ENCODE measurements at places on chromosomes 7 and 10. TPM values are rescaled to one million over a fixed set of nuclear protein-coding genes. Genes with fewer than 3 reads are reported as not detected.
A peak's percentile ranks its signal among the peaks of the same experiment; 100 is the strongest.

DNA sequence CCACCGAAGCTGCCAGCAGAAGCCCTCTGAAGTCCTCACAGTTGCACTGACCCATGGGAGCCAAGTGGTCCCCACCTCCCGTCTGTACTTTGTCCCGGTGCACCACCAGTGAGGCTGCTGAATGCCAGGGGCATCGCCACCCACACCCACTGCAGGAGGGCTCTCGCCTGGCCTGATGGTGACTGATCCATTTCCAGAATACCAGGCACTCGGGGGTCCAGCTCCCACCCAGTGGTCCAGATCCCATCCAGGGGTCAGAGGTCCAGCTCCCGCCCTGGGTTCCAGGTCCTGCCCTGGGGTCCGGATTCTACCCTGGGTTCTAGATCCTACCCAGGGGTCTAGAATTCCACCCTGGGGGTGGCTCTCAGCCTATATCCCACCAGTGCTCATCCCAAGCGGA is 9.1 kb upstream of the JAKMIP3 start:
- H3K27ac ChIP-seq, result no peak overlapping the region
- H3K27me3 ChIP-seq, result no peaks in the 10 kb centered on the region
- no peak for DNase-seq
- H3K4me3 ChIP-seq, result no peak overlapping the region

- no peak overlapping the region for H3K4me3 ChIP-seq
- H3K27ac ChIP-seq, result no peak overlapping the region
- peaks cover 16% of the 10 kb centered on the region for H3K4me1 ChIP-seq
- H3K27me3 ChIP-seq, result no peaks in the 10 kb centered on the region
- no peak for DNase-seq
These were observed 31.8 kb upstream of the GSDME start for GRCh38 chr7:24788961-24789576.

GRCh38 chr10:118568327-118568848 is 27.1 kb downstream of the PRLHR start:
- no peak overlapping the region for H3K27ac ChIP-seq
- H3K4me3 ChIP-seq, result peak overlapping the region; percentile 55
- no peaks in the 10 kb centered on the region for H3K36me3 ChIP-seq
- peak; percentile 74 for DNase-seq
- H3K27me3 ChIP-seq, result 0 out of 2 replicates have a peak, but pooled peaks cover 3% of the 10 kb centered on the region

DNA sequence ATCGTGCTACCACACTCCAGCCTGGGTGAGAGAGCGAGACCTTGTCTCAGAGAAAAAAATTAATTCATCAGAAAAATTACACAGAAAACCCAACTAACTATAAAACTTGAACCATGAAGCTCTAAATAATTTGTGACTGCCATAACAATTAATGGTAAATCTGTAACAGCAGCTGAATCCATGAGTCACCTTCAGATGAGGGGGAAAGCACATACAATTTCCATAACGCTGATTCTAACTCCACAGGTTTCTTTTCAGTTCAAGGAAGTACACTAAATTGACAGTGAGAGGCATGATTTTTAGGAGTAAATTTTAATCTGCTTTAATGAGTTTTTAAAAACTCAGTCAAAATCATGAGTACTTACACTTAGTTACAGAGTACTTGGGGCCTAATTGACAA is 120.1 kb upstream of the NOBOX start:
- H3K4me1 ChIP-seq, result no peaks in the 10 kb centered on the region
- H3K27me3 ChIP-seq, result no peaks in the 10 kb centered on the region
- no peaks in the 10 kb centered on the region for H3K36me3 ChIP-seq
- DNase-seq, result no peak

DNA sequence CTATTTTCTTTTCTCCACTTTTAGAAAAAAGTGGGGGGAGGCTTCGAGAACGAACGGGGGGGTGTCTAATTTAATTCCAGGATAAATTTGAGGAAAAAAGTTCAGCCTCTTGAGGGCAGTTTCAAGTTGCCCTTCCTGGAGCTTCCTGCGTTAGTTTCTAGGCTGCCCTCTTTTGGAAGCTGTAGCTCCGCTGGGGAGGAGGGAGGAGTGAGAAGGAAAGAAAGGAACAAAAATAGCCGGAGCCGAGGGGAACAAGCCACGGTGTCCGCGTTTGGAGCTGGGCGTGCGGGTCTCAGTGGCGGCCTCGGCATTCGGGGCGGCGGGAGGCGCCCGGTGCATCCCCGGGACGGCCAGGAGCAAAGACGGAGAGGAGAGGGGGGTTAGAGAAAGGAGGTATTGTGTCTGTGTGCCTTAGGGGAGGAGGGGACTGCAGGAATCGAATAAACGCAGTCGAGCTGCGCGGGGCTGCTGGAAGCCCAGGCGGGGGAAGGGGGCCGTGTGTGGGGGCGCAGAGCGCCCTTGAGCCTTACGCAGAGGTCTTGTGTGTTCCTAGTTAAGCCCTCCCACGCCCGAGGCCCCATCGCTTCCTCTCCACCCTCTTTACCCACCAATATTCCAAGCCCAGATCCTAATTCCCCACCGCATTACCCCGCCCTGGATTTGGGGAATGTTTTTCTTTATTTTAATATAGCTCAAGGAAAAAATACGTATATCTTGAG is 2.0 kb upstream of the TNRC18 start:
- H3K4me3 ChIP-seq, result peak overlapping the region; percentile 87
- H3K27me3 ChIP-seq, result no peaks in the 10 kb centered on the region
- 0 out of 2 replicates have a peak, but pooled peaks cover 4% of the 10 kb centered on the region for H3K4me1 ChIP-seq
- peak overlapping the region; percentile 98 for H3K27ac ChIP-seq

DNA sequence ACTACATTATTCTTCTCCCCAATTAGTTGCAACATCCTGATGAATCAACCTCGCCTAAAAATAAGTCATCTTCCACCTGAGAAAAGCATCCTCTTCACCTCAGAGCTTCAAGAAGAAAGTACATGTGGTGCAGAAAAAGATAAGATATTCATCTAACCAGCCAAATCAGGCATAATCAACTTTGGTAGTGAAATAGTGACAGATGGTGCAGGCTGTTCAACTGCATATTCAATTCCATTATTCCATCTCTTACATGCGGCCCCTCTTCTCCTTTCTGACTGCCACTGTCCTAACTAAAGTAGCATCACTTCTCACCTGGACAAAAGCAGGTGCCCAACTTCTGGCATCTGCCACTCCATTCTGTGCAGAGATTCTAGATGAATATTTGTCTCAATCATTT is 148.4 kb upstream of the STEAP1 start:
- no peaks in the 10 kb centered on the region for H3K36me3 ChIP-seq
- no peak overlapping the region for H3K27ac ChIP-seq
- H3K4me1 ChIP-seq, result no peaks in the 10 kb centered on the region
- no peak overlapping the region for H3K4me3 ChIP-seq
- no peaks in the 10 kb centered on the region for H3K27me3 ChIP-seq

DNA sequence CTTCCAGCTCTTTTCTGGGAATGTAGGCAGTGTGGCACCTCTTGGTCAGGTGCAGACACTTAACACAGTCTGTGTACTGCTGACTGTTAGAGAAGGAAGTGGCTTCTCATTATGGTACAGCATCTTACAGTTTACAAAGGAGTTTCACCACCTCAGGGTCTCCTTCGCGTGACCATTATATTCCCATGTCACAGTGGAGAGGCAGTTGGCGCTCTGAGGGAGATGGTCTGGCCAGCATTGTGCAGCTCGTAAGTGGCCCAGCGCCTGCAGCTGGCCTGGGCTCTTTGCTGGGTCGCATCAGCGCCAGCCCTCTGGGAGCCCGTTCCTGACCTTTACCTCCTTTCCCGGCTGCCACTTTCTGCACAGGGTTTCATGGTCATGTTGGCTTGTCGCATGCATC is 15.4 kb downstream of the TSPAN15 start:
- H3K4me1 ChIP-seq, result no peaks in the 10 kb centered on the region
- DNase-seq, result no peak
- no peak overlapping the region for H3K4me3 ChIP-seq
- H3K27ac ChIP-seq, result no peak overlapping the region
- H3K36me3 ChIP-seq, result no peaks in the 10 kb centered on the region

DNA sequence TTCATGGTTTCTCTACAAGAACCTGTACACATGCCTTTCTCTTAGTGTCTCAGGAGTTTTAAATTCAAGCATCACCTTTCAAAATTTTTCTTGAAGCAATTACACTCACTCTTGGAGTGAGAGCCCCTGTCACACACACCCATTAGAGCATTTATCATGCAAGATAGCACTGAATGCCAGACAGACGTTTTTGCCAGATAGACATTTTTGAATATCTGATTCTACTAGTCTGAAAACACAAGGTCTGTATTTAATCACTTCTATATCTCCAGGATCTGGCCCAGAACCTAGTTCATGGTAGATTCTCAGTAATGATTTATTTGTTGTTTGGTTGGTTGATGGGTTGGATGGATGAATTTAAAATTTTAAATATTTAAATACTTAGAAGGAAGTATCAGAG is 60.9 kb upstream of the PDE1C start:
- H3K4me3 ChIP-seq, result no peak overlapping the region
- H3K27ac ChIP-seq, result no peak overlapping the region
- H3K27me3 ChIP-seq, result no peaks in the 10 kb centered on the region
- DNase-seq, result no peak
- H3K36me3 ChIP-seq, result no peaks in the 10 kb centered on the region

- no peak overlapping the region for H3K4me3 ChIP-seq
- no peak for DNase-seq
- no peaks in the 10 kb centered on the region for H3K4me1 ChIP-seq
- H3K27me3 ChIP-seq, result peaks cover 4% of the 10 kb centered on the region
- no peaks in the 10 kb centered on the region for H3K36me3 ChIP-seq
- no peak overlapping the region for H3K27ac ChIP-seq
These were observed 30.0 kb upstream of the ADCYAP1R1 start for GRCh38 chr7:31022117-31022516.

- H3K27ac ChIP-seq, result peak overlapping the region; percentile 100
- peaks cover 72% of the 10 kb centered on the region for H3K4me1 ChIP-seq
- H3K36me3 ChIP-seq, result no peaks in the 10 kb centered on the region
- H3K27me3 ChIP-seq, result no peaks in the 10 kb centered on the region
These were observed 6.9 kb downstream of the ITPRIP start for GRCh38 chr10:104331208-104331838.

DNA sequence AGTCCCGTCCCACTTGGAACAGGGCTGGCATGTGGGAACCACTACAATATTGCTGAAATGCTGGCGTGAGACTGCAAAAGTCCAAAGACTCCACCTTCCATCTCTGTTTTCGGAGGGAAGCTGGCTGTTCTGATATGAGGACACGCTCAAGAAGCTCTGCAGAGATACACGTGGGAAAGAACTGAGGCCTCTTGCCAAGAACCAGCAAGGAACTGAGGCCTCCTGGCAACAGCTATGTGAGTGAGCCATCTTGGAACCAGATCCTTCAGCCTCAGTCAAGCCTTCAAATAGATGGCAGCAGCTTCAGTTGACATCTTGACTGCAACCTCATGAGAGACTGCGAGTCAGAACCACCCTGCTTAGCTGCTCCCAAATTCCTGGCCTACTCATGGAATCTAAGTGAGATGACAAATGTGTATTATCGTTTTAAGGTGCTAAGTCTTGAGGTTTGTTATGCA is 30.8 kb downstream of the SGMS1 start:
- no peaks in the 10 kb centered on the region for H3K27me3 ChIP-seq
- peak overlapping the region; percentile 75 for H3K27ac ChIP-seq
- peak; percentile 60 for DNase-seq
- no peaks in the 10 kb centered on the region for H3K36me3 ChIP-seq
- no peak overlapping the region for H3K4me3 ChIP-seq

DNA sequence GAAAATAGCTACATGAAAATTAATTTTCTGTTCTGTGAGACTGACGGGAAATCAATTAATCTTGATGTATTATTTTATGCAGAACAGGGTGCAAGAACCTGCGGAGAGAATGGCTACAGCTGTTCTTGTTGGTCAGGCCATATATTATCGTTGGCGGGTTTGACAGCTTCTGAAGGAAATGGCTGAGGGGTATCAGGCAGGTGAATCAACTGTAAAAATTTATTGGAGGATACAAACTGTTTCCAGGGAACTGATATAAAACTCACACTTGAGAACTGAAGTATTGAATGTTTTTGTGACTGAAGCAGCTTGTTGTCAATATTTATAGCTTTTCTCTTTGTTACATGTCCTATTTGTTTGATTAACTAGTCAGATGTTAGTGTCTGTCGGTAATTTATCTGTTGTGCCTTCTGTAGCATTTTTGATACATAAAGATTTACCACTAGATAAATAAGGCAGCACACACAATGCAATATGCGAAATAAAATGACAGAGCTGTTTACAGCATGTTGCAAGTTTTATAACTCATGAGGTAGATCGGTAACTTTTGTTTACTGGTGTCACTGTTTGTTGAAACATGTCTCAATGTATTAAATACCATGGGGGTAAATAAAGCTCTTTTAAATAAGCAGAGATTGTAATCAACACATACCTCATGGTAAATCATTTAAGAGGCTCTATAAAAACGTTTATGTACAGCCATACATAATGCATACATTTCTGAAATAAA is 308.2 kb downstream of the LRMDA start:
- no peak overlapping the region for H3K27ac ChIP-seq
- H3K36me3 ChIP-seq, result no peaks in the 10 kb centered on the region
- no peaks in the 10 kb centered on the region for H3K4me1 ChIP-seq

DNA sequence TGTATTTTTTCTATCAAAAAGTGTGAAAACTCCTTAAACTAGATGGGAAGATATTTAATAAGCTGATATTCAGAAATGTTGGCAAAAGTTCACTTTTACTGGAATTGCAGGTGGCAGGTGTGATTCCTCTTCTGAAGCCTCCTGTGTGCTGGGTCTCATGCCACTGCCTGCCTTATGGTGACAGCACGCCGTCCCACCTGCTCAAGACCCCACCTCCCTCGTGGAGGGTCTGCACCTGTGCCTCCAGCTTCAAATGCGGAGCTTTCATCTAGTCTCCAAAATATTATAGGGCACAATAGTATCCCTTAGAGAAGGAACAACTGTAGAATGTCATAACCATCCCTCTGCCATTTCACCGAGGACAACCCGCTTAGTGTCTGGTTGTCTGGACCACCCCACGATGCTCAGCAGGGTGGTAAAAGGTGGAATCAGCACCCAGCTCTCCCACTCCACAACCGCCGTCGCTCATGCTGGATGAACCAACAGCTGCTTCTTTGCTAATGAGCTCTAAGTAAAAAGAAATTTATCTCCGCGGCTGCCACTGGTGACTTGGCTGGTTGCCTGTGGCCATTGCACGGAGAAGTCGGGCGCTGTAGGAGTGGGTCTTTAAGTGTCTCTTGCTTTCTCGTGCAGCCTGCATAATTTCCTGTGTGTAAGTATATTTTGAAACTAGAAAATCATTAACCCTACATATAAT is 119.3 kb upstream of the TCERG1L start:
- no peaks in the 10 kb centered on the region for H3K36me3 ChIP-seq
- H3K4me1 ChIP-seq, result no peaks in the 10 kb centered on the region
- no peak overlapping the region for H3K4me3 ChIP-seq
- no peak for DNase-seq
- H3K27ac ChIP-seq, result no peak overlapping the region
- H3K27me3 ChIP-seq, result peaks cover 22% of the 10 kb centered on the region

LDB1 gene
- 5.0 TPM for polyA plus RNA-seq

RARRES2 gene
- polyA plus RNA-seq, result not detected

AZGP1 gene
- polyA plus RNA-seq, result not detected

SLC29A4 gene
- 0.37 TPM for polyA plus RNA-seq

CPVL gene
- polyA plus RNA-seq, result not detected

TMEM225B gene
- polyA plus RNA-seq, result 0.44 TPM

WNT8B gene
- polyA plus RNA-seq, result not detected

TRPV6 gene
- polyA plus RNA-seq, result not detected

PLXDC2 gene
- 0.81 TPM for polyA plus RNA-seq

CPEB3 gene
- polyA plus RNA-seq, result 0.60 TPM

AGR3 gene
- polyA plus RNA-seq, result not detected

MEOX2 gene
- polyA plus RNA-seq, result not detected

GPER1 gene
- polyA plus RNA-seq, result 6.7 TPM
